ENCODE measurements at places on chromosomes 5 and 9. TPM values are rescaled to one million over a fixed set of nuclear protein-coding genes. Genes with fewer than 3 reads are reported as not detected.
A peak's percentile ranks its signal among the peaks of the same experiment; 100 is the strongest.

GRCh38 chr5:14730881-14731280, 66.4 kb downstream of the OTULIN start:
- DNase-seq = no peak

DNA sequence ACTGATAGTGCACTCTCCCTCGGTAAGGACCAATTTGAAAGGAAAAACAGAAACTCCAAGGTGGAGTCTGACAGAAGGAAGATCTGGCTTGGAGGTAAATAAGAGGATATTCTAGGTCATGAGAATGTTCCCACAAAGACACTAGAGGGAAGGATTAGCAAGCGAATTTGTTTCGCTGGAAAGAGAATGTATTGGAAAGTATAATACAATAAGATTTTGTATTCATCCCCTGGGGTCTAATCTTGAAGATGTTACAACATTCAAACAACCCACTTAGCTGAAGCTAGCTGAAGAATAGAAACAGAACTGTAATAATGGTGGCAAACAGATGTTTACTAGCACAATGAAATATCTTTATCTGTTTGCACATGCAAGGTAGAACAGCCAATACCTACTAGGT, 158.7 kb downstream of the GNAQ start:
- no peak for DNase-seq

- DNase-seq = peak; percentile 60
Measured at GRCh38 chr5:95768731-95769130, 37.6 kb downstream of the RHOBTB3 start.

GRCh38 chr5:141716009-141716408, 34.0 kb upstream of the ARAP3 start:
- DNase-seq = no peak

- peak; percentile 65 for DNase-seq
Measured at GRCh38 chr9:130319300-130319699, 53.7 kb downstream of the HMCN2 start.

DNA sequence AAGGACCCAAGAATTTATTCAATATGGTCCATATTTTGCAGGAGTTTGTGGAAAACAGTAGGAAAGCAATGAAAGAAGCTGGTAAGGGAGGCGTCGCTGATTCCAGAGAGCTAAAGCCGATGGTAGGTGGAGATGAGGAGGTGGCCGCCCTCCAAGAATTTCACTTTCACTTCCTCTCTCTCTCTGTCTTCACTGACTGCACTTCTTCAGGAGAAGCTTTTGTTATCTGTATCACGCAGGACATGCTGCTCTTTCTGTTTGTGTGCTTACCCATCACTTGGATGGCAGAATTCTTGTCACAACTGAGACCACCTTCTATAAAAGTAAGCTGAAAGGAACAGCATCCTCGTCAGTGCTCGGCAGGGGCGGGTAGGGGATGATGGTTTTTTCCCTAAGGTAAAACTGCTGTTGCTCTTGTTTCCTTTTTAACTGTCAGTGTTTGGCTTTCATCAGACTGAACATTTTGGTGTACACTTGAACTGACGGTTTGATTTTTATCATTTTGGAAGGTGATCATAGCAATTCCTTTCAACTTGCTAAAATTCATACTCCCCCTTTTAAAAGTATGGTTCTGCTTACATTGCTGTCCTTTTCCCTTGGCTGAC, 62.4 kb upstream of the FSD1L start:
- DNase-seq = no peak

DNA sequence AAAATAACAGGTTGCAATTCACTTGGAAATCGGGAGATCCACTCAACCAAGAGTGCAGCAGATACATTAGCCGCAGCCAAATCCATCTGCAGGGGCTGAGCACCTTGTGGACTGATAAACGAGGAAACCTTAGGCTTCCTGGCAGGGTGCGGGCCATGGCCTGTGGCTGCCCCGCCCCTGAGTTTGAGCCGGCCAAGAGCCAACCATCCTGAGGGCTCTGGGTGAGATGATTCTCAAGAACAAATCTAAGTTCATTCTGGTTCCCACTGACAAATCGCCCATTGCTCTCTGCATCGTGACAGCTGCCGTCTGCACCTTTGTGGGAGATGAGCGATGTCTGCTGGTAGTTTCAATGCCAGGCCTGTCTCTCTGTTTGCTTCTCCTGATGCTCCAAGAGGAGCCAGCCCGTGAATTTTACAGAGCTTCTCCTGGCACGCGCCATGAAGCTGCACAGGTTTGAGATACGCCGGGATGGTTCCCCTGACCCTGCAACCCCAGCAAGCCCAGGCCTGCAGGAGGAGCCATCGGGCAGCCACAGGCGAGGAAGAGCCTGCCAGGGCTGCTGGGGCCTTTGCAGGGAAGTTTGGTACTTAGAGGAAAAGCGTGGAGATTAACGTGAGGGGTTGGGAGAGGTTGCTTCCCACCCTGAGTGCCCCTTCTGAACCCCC, 154.0 kb downstream of the OLFM1 start:
- DNase-seq = no peak

DNA sequence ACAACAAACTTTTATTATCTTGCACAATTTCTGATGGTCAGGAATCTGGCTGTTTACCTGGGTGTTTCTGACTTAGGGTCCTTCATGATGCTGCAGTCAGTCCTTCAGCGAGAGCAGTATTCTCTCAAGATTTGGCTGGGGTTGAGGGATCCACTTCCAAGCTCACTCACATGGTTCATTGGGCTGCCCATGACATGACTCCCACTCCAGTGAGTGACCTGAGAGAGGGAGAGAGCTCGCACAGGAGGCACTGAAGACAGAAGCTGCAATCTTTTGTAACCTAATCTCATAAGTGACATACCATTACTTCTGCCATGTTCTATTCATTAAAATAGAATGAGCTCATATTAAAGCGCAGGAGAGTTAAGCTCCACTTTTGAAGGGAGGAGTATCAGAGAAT, 212.6 kb downstream of the SPATA31D1 start:
- DNase-seq = no peak

GRCh38 chr5:2008851-2009629, 126.3 kb upstream of the IRX4 start:
- DNase-seq = no peak

- no peak for DNase-seq
Measured at GRCh38 chr9:4101667-4102066, 198.2 kb downstream of the GLIS3 start.

GRCh38 chr9:87796196-87796595, 70.3 kb downstream of the CTSL start:
- no peak for DNase-seq

DNA sequence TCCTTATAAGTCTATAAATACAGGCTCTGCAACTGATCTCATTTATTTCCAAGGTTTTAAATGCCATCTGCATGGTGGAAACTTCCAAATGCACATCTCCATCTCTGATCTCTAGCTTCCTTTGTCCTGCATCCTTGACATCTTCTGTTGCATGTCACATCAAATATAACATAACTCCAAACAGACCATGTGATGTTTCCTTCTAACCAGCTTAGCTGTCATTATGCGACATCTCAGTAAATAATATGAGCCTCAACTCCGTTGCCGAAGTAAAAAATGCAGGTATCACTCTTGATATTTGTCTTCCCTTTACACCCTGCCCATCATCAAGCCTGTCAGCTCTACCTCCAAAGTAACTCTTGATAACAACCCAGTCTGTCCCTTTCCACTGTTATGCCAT, 506.4 kb upstream of the C9orf72 start:
- DNase-seq = no peak

GRCh38 chr5:81395262-81395661, 1.3 kb upstream of the ACOT12 start:
- no peak for DNase-seq

GRCh38 chr9:32334112-32334511, 50.3 kb upstream of the ACO1 start:
- no peak for DNase-seq

DNA sequence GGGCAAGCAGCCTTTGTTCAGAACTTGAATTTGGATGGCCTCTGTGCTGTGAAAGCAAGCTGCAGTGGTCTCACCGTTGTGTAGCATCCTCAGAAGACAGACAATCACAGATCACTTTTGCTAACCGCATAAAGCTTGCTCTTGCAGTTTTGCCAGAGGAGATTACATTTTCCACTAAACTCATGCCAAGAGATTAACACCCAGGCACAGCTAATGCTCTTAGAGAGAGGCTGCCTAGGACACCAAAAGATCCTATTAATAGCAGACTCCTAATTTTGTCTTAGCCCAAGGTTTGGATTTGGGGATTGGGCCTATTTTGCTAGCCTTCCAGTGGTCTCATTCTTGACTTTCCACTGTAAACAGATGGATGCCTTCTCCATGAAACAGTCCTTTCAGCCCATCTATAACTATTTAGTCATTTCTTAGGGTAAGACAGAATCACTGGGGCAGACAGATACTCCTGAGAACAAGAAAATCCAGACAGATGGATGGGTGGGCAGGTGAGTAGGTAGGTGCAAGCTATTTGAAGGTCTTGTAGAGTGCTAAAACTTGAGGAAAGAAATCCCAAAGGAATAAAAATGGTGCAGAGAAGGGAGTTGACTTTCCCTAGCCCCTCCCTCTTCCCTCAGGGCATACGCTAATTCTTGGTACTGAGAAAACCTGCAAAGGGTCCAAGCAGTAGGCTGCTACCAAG, 506.2 kb downstream of the SPOCK1 start:
- DNase-seq = no peak

- DNase-seq = no peak
Measured at GRCh38 chr5:117955831-117956230, 1032.5 kb downstream of the DTWD2 start.

GRCh38 chr9:91921371-91921770, 28.7 kb downstream of the ROR2 start:
- no peak for DNase-seq

- DNase-seq = no peak
Measured at GRCh38 chr9:136992819-136993369, 672 bp downstream of the PAXX start.

DNA sequence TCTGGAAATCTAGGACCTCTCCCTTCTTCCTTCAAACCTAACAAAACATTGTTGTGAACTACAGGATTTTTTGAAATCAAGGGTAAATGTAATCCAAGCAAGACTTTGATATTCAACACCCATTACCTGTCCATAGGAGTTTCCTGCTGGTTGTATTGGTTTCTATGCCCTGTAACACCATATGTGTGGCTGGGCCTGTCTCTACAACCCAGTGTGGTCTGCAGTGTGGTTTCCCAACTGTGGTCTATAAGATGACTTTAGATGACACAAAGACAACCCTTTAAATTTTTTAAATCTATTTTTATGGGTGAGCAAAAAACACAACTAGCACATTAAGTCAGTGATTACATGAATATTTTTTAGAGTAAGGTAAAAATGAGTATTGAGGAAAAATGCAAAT, 93.1 kb downstream of the SMIM15 start:
- no peak for DNase-seq

- DNase-seq = no peak
Measured at GRCh38 chr5:107274571-107274970, 396.2 kb downstream of the EFNA5 start.

DNA sequence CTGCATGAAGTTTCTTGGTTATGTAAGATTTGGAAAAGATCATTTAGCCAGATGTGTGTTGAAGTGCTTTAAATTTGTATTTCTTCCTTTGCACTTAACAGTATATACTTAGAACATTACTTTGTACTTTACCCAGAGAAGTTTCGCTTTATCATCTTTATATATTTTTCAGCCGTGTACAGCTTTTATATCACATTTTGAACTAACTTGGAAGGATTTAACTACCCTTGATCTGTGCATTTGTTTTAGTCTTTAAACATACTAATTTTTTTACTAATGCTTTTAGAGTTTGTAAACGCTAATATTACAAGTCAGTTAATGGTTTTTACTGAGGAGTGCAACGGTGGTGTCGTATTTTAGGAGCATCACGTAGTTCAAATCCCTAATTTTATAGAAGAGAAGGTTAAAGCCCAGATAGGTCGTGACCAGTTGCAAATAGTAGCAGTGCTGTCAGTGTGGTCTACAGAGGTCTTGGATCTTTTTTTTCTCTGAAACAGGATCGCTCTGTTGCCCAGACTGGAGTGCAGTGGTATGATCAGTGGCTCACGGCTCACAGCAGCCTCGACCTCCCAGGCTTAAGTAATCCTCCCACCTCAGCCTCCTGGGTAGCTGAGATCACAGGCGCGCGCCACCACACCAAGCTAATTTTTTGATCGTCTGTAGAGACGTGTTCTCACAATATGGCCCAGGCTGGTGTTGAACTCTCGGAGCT, 2.0 kb downstream of the MATR3 start:
- no peak for DNase-seq

DNA sequence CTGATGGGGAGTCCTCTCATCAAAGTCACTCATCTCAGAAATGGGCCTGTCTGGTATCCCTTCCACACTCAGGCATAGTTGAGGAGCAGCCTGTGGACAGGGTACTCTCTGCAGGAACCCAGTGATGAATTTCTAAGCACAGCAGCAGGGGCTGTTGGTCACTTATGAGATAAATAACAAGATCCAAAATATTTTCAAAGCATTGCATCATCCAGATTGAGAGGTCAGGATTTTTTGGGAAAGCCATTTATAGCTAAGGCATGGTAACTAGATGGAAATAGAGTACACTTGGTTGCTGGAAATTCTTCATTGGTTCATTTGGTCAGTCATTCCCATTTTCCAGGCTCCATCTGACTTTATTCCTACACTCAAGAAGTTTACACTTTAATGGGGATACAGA, 246.8 kb upstream of the RAI14 start:
- DNase-seq = no peak

GRCh38 chr5:148887123-148887881, 60.9 kb downstream of the ADRB2 start:
- DNase-seq = no peak

- DNase-seq = peak; percentile 31
Measured at GRCh38 chr5:132269635-132270334, 12.3 kb downstream of the PDLIM4 start.

GRCh38 chr9:133106511-133107244, 14.4 kb downstream of the RALGDS start:
- DNase-seq = no peak

Gene PGM5
- 2.9 TPM for total RNA-seq

Gene GPR150
- total RNA-seq = 0.23 TPM

Gene HMMR
- total RNA-seq = 0.33 TPM

Gene CCDC69
- total RNA-seq = 29.2 TPM

Gene PCDH1
- total RNA-seq = 33.2 TPM

Gene RGS7BP
- 0.48 TPM for total RNA-seq

Gene CCL19
- 0.63 TPM for total RNA-seq

Gene ALDH7A1
- total RNA-seq = 128 TPM

Gene TAF9
- total RNA-seq = 20.0 TPM

Gene HINT2
- 71.5 TPM for total RNA-seq

Gene TXNDC8
- total RNA-seq = not detected

Gene UBE2B
- 26.6 TPM for total RNA-seq

Gene SH3TC2
- total RNA-seq = 0.43 TPM

Gene HCN1
- total RNA-seq = not detected
